Activated T-helper 2 cell treated with anti-CD3 and anti-CD28 coated beads, Interferon-gamma antibody, Interleukin-2, Interleukin-4, amounts not matched to agents 10 μg/mL and 5 μg/mL and 100 μg/mL, durations not matched to agents 14 hours and 24 hours and 36 hours (primary cell): ENCODE measurements at places on chromosomes 7 and 10. TPM values are rescaled to one million over a fixed set of nuclear protein-coding genes. Genes with fewer than 3 reads are reported as not detected.

- no peak overlapping the region for H3K27ac ChIP-seq
- H3K4me1 ChIP-seq, result no peaks in the 10 kb centered on the region
- H3K36me3 ChIP-seq, result no peaks in the 10 kb centered on the region
- H3K4me3 ChIP-seq, result no peak overlapping the region
These were observed 31.7 kb downstream of the TPST1 start for GRCh38 chr7:66236713-66237303.

PDCD4 gene
- 60.4 and 67.7 TPM in 2 replicates for total RNA-seq

GRCh38 chr7:134327896-134328295 lies 11.2 kb upstream of the SLC35B4 start:
- H3K4me3 ChIP-seq, result no peak overlapping the region
- H3K36me3 ChIP-seq, result no peaks in the 10 kb centered on the region
- H3K27ac ChIP-seq, result no peak overlapping the region
- H3K4me1 ChIP-seq, result peaks cover 12% of the 10 kb centered on the region
- DNase-seq, result peak; percentile 14

GRCh38 chr7:71361451-71362032 lies 229.6 kb downstream of the GALNT17 start:
- no peak overlapping the region for H3K27ac ChIP-seq
- no peaks in the 10 kb centered on the region for H3K36me3 ChIP-seq
- no peaks in the 10 kb centered on the region for H3K27me3 ChIP-seq
- H3K4me3 ChIP-seq, result no peak overlapping the region

GRCh38 chr10:29533046-29533445 lies 101.7 kb downstream of the SVIL start:
- no peaks in the 10 kb centered on the region for H3K36me3 ChIP-seq
- H3K4me1 ChIP-seq, result peaks cover 8% of the 10 kb centered on the region
- DNase-seq, result no peak
- H3K27ac ChIP-seq, result no peak overlapping the region

PDAP1 gene
- 153 and 159 TPM in 2 replicates for total RNA-seq

DNA sequence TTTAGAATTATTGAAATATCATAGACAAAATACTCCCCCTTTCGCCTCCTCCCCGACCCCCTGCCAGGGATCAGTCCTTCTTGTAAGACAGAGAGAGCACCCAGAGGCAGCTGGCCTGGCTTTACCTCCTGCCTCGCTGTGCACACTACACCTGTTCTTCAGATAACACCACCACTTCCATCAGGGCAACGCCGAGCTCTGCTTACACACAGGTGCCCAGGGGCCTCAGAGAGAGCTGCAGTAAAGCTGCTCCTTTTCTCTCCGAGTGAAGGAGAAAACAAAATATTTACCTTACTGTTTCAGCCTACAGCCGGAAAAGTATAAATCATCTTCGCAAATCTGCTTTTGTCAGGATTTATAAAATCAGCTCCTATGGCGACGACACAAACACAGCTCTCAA lies 80.7 kb downstream of the HIPK2 start:
- H3K4me3 ChIP-seq, result no peak overlapping the region
- DNase-seq, result no peak
- peaks cover 24% of the 10 kb centered on the region for H3K4me1 ChIP-seq
- H3K27me3 ChIP-seq, result no peaks in the 10 kb centered on the region

- no peak overlapping the region for H3K27ac ChIP-seq
- peaks cover 24% of the 10 kb centered on the region for H3K4me1 ChIP-seq
- DNase-seq, result no peak
- H3K4me3 ChIP-seq, result no peak overlapping the region
These were observed 75.2 kb downstream of the WAPL start for GRCh38 chr10:86446440-86446839.

GRCh38 chr7:126211875-126212274 lies 1040.9 kb downstream of the GRM8 start:
- H3K4me3 ChIP-seq, result no peak overlapping the region
- H3K4me1 ChIP-seq, result no peaks in the 10 kb centered on the region
- H3K36me3 ChIP-seq, result no peaks in the 10 kb centered on the region
- no peak for DNase-seq

DNA sequence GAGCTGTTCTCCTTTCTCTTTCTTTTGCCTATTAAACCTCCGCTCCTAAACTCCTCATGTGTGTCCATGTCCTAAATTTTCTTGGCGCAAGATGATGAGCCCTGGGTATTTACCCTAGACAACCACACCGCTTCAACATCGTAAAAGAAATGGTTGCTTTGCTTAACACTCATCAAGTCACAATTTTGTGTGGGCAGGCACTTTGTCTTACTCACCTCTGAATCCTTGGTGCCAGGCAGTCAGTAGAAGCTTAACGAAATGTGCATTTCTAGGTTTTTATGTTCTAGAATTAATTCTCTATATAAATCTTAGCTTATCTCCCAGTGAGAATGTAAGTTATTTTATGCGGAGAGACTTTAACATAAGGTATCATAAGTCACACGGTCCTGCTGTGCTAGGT lies 478.7 kb downstream of the CALN1 start:
- no peak for DNase-seq
- H3K27me3 ChIP-seq, result no peaks in the 10 kb centered on the region
- H3K4me3 ChIP-seq, result no peak overlapping the region
- no peak overlapping the region for H3K27ac ChIP-seq
- H3K36me3 ChIP-seq, result no peaks in the 10 kb centered on the region

DNA sequence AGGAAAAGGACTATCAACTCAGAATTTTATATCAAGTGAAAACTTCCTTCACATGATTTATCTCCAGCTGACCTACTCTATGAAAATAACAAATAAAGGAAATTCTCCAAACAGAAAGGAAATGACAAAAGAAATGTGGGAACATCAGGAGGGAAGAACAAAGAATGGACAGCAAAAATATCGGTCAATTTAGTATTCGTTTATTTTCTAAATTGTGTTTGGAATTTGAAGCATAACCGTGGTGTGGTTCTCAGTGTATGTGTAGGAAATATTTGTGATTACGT lies 8.7 kb downstream of the WDR37 start:
- no peak overlapping the region for H3K27ac ChIP-seq
- peaks cover 52% of the 10 kb centered on the region for H3K36me3 ChIP-seq
- no peaks in the 10 kb centered on the region for H3K27me3 ChIP-seq
- no peak overlapping the region for H3K4me3 ChIP-seq

DNA sequence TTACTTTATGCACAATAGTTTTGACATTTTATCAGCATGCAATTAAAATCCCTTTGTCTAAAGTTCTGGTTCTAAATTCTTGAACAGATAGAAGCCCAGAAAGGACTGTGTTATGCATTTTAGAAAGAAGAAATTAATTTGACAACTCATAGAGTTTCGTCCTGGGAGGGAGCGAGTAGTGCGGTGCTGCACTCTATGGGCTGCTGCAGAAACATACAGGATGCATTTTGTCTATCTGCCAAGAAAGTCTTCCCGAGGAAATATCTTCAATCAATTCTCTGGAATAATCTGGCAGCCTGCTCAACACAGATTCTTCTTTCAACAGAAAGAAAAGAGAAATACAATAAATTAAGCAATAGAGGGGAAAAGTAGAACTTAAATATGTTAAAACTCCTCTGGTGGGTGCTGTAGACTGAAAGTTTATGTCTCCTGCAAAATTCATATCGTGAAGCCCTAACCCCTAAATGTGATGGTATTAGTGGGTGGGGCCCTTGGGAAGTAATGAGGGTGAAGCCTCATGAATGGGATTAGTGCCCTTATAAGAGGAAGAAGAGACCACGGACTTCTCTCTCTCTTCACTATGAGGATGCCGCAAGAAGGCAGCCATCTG lies 39.0 kb upstream of the IFRD1 start:
- H3K4me1 ChIP-seq, result peaks cover 1% of the 10 kb centered on the region
- no peak overlapping the region for H3K27ac ChIP-seq

DNA sequence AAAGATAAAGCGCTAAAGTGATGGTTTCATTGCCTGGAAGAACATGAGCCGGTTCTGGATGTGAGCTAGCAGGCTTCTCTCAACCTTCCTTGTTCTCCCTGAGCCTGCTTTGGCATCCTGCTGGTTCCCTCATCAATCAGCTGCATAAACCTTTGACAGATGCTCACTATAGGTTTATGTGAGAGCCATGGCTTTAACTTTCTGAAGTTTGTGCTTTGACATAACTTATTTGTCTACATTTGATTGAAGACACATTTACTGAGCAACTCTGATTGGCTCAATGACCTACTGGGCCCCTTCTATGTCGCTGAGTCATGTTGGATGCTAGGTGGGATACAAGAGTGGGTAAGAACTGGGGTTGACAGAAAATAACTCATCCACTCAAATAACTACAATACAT lies 192.0 kb downstream of the ADAM12 start:
- H3K4me1 ChIP-seq, result no peaks in the 10 kb centered on the region
- H3K4me3 ChIP-seq, result no peak overlapping the region
- H3K27me3 ChIP-seq, result no peaks in the 10 kb centered on the region
- no peak for DNase-seq
- H3K36me3 ChIP-seq, result no peaks in the 10 kb centered on the region
- H3K27ac ChIP-seq, result no peak overlapping the region

KCP gene
- total RNA-seq, result not detected in 2 replicates

DNA sequence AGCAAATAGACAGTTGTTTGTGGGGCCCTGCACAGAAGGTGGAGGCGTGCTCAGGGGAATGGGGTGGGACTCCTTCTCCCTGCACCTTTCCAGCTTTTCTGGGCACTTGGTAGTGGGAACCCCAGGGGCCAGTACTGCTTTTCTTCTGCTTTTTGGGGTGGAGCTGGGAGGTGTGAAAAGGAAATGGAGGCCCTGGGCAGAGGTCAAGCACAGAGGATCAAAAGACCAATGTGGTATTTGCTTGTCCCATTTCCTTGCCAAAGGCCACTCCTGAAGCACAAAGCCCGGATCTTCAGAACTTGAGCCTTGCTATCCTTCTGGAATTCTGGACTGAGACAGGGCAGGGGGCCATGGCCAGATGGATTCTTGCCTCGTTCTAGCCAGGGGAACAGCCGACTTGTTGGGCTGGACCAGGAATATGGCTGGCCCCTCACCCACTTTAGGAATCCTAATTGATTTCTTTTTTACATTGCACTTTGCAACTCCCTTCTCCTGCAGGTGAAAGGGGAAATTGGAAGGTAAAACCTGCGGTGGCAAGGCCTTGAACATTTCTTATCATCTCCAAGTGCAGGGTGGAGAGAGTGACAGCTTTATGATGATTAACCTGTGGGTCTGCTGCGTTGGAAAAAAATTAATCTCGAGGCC lies 26.5 kb downstream of the ADRA2A start:
- no peaks in the 10 kb centered on the region for H3K36me3 ChIP-seq
- no peak for DNase-seq
- no peaks in the 10 kb centered on the region for H3K4me1 ChIP-seq
- H3K27me3 ChIP-seq, result no peaks in the 10 kb centered on the region
- H3K4me3 ChIP-seq, result no peak overlapping the region

DNA sequence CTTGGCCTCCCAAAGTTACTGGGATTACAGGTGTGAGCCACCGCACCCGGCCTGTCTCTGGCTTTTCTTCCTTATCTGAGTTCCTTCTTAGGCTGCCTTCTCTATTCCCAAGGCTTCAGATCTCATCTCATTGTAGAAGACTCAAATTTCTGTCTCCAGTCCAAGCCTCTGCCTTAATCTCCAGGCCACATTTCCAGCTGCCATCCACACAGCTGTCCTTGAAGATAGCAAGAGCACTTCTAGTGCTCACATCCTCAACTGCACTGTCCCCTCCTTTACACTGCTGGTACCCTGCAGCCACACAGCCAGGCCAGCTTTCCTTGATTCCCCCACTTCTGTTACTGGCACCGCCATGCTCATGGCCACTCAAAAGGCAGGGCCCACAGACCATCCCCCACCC lies 35.6 kb downstream of the POLL start:
- no peak overlapping the region for H3K27ac ChIP-seq
- no peaks in the 10 kb centered on the region for H3K27me3 ChIP-seq
- H3K36me3 ChIP-seq, result peaks cover 23% of the 10 kb centered on the region
- peaks cover 8% of the 10 kb centered on the region for H3K4me1 ChIP-seq
- no peak for DNase-seq

CYP26C1 gene
- total RNA-seq, result 0.05 TPM in 1 of 2 replicates, not detected in the other

DNA sequence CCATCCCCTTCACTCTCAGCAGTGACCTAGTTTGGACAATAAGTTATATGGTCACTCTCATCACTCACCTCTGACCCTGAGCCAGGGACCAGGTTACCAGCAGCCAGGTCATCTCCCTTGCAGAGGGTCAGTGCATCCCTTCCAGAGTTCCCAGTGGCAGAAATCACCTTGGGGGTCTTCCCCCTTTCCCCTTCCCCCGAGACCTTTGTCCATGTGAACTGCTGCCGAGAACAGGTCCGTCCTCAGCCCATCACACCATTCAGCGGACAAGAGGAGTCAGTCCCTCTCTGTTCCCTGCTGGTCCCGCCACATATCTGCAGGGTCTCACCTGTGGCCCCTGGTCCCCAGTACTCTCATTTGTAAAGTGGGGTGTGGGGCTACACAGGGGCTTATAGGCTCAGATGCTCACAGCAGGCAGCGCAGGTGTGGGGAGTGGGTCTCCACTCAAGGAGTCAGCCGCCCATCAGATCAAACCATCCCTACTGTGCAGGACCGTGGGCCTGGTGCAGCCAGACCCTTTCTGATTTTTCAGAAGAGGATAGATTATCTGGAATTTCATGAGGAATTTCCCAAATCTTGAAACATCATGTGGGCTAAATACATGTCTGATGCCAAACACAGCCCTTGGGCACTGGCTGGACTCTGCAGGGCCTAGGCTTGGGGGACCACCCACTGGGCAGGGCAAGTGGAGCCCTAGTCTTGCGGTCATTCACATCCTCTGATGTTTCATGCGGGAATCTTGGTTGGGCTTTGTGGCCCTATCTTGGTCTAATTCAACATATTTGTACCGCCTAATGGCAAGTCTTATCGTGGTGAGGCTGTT lies 6.5 kb downstream of the DEPP1 start:
- H3K4me3 ChIP-seq, result no peak overlapping the region
- no peaks in the 10 kb centered on the region for H3K36me3 ChIP-seq
- H3K27ac ChIP-seq, result no peak overlapping the region
- no peak for DNase-seq

GRCh38 chr10:25817200-25817599 lies 116.8 kb upstream of the MYO3A start:
- H3K27me3 ChIP-seq, result no peaks in the 10 kb centered on the region
- no peak for DNase-seq
- no peak overlapping the region for H3K4me3 ChIP-seq
- peaks cover 6% of the 10 kb centered on the region for H3K4me1 ChIP-seq
- no peaks in the 10 kb centered on the region for H3K36me3 ChIP-seq
- H3K27ac ChIP-seq, result no peak overlapping the region

DNA sequence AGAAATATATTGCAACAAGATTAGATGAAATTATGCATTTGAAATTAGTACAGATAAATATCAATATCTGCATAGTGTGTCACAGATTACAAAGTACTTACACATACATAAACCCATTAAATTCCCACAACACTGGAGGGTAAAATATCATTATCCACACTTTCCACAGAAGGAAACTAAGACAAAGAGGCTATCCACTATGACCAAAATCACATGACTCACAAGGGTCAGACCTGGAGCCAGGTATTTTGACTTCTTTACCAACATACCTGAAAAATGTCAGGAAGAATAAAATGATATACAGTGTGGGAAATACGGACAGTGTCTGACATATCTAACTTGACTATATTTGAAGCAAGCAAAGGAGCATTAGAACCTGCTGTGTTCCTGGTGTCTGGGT lies 34.1 kb downstream of the HYCC1 start:
- H3K27me3 ChIP-seq, result no peaks in the 10 kb centered on the region
- peak overlapping the region; percentile 4 for H3K27ac ChIP-seq
- DNase-seq, result no peak
- H3K4me1 ChIP-seq, result peaks cover 10% of the 10 kb centered on the region
